CD8-positive, alpha-beta T cell (primary cell): ENCODE measurements at places on chromosomes 5 and 9.

DNA sequence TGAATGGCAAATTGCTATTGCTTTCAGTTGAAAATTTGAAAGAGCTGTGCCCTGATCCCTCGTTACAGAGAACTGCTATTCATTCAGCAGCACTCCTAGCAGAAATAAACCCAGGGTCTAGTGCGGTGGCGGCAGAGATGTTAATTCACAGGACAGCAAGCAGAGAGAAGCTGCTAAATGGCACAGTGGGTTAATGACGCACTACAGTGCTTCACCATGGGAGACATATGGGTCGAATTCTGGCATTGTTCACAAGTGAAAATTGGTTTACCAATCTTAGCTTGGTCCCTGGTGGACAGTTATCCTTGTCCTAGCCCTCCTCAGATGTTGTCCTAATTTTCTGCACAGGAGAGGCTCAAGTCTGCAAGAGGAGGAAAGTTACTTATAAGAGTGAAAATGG is 807.4 kb downstream of the TLE1 start:
- DNase-seq: no peak

DNA sequence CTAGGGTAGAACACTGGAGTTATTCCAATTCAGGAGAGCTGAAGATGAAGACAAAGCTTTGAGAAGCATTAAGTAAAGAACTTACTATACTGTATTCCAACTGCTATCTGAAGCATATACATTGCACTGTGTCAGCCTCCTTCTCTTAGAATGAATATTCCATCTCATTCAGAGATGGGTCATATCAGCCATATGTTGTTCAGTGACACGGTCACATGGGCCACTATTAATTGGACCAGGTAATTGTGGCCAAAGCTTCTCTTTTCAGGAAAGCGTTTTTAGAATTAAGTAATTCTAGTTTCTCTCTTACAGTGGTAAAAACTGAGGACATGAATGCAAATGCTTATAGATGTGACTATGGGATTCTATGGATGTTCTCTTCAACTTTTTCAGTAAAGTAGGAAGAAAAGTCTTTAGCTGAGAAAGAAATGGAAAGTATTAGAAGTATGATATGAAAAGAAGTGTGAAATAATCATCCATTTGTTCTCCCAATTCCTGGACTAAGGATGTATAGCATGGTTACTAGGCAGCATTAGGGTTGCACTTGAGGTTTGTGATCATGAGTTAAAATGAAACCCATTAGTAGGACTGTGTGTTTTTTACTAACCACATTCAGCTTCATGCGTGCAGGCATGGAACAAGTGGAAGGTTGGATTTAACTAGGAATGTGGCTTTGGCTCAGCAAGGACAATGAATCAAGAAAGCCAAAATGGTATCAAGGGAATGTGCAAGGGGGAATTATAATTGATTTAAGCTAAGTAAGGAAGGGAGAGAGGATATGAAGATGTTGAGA is 40.9 kb downstream of the CETN3 start:
- no peak for DNase-seq

GRCh38 chr9:101893661-101894646 is 155.5 kb upstream of the GRIN3A start:
- no peak for DNase-seq

DNA sequence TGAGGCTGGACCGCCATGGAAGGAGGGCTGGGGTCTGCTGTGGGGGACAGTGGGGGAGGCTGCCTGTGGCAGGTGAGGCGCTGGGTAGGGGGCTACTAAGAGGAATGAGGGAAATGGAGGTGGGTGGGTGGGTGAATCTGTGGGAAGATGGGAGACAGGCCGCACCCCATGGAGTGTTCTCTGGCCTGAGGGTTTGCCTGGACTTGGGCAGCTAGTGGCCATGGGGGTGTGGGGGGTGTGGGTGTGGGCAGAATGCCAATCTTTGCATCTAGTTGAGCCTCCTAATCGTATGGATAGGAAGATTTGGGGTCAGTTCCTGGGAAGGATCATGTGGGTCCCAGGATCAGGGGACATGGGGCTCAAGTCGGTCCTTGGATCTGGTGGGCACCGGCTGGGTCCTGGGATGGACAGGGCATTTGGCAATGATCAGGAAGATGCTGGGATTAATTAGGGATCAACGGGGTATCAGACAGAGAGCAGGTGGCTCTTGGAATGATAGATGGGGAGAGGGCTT is 518 bp downstream of the ZDHHC12 start:
- no peak for DNase-seq

GRCh38 chr5:148808864-148809642 is 17.4 kb upstream of the ADRB2 start:
- DNase-seq: no peak

- DNase-seq: no peak
Observed at GRCh38 chr5:905139-905642, 12.5 kb downstream of the TRIP13 start.

- DNase-seq: no peak
Observed at GRCh38 chr5:123365156-123365555, 58.0 kb downstream of the CEP120 start.

DNA sequence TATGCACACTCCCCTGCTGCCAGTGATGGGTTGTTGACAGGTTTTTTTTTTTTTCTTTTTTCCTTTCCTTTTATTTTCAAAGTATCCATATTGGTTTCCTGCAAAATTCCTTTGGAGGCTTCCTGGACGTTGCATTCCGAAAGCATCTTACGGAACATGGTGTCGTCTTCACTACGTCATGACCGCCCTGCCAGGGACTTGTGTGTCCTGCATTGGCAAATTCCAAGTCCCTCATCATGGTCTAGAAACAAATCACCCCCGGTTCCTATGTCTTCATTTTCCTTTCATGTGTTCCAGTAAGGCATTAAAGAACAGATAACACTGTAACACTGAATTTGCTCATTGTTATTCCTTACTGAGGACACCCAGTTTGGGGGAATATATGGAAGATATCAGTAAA is 35.0 kb upstream of the ADAMTSL1 start:
- no peak for DNase-seq

- no peak for DNase-seq
Observed at GRCh38 chr5:170228762-170229435, 3.9 kb upstream of the C5orf58 start.

GRCh38 chr9:136880651-136881050 is 5.7 kb upstream of the TRAF2 start:
- no peak for DNase-seq

GRCh38 chr9:132408521-132408920 is 1.5 kb upstream of the CFAP77 start:
- DNase-seq: no peak

DNA sequence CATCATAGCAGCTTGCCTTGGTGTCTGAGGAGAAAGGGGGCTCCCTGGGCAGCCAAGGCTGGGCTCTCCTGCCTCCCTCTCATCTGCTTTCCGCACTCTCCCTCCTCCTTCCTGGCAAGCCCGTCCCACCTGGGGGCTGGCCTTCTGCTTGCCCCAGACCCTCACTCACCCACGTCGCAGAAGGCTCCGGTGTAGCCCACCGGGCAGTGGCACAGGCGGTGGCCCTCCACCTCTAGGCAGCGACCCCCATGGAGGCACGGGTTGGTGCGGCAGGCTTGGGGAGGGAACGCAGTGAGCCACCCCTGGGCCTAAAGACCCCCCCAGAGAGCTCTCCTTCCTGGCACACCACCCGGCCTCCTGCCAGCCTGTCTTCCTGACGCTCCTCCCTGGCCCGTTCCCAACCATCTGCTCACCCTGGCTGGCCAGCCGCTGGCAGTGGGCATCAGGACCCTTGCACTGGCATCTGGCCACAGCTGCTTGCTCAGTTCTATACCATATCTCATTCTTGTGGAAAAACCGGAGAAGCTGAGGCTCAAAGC is 4.2 kb upstream of the PFN3 start:
- no peak for DNase-seq

- DNase-seq: no peak
Observed at GRCh38 chr9:16319646-16320045, 550.8 kb downstream of the BNC2 start.

GRCh38 chr9:131482343-131483006 is 20.2 kb upstream of the POMT1 start:
- DNase-seq: no peak

- DNase-seq: no peak
Observed at GRCh38 chr9:127122176-127123063, at the start of gene ANGPTL2. Gene ANGPTL2, minus strand, starts transcription at chr9:127122635. Its CDS starts 13,904 bp downstream, at chr9:127108731.

GRCh38 chr9:124300312-124300711 is 42.6 kb downstream of the NEK6 start:
- DNase-seq: no peak

DNA sequence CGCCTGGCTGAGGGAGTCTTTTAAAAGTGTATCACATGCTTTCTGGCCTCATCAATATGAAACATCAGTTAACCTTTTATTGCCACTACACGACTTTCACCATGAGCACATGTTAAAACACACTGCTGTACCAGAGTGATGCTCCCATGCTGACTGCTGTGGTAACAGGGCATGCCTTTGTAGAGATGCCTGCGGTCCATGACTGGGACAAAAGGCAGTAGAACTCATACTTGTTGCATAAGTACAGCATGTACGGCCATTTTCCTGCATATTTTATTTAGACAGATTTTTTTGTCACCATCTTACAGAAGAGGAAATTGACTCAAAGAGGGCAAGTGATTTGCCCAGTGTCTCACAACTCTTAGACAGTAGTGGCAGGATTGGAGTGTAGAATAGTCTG is 105.7 kb upstream of the ADAMTSL1 start:
- DNase-seq: no peak

DNA sequence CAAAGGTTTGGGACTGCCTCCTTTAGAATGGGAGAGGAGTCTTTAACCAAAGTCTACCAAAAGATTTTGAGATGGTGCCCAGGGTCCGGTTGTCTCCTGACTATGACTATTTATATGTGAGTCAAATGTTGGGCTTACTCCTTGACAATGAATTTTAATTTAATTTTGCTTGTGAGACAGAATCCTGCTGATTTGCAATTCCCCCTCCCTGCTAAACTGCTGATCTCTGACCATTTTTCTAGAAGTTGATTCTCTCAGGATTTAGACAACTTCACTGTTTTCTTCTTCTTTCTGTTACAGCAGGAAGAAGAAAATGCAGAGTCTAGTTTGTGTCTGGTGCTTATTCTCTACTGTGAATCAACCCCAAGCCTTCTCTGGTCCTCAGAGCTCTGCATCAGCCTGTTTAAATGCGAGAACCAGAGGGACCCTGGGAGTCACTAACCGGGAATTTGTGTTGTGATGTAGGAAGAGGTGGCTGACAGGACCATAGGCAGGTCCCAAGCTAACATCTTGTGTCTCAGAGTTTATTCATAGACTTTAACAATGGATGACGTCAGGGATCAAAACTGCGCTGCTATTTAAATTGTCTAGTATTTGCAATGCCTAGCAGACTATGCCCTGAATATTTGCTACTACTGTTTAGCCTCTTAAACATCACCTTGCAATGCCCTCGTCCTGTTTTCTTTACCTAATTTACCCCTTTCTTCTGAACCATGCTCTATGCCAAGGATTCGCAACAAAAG is 124.0 kb upstream of the TAF11L2 start:
- DNase-seq: no peak

DNA sequence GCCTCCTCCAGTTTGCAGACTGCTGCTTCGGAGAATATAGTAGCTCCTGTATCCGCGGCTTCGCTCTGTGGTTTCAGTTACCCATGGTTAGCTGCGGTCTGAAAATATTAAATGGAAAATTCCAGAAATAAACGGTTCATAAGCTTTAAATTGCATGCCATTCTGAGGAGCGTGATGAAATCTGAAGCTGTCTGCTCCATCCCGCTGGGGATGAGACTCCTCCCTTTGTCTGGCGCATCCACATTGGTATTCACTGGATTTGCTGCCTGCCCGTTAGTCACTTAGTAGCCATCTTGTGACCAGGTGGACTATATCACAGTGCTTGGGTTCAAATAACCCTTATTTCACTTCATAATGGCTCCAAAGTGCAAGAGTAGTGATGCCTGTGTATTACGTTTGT is 36.3 kb downstream of the MSX2 start:
- DNase-seq: no peak

DNA sequence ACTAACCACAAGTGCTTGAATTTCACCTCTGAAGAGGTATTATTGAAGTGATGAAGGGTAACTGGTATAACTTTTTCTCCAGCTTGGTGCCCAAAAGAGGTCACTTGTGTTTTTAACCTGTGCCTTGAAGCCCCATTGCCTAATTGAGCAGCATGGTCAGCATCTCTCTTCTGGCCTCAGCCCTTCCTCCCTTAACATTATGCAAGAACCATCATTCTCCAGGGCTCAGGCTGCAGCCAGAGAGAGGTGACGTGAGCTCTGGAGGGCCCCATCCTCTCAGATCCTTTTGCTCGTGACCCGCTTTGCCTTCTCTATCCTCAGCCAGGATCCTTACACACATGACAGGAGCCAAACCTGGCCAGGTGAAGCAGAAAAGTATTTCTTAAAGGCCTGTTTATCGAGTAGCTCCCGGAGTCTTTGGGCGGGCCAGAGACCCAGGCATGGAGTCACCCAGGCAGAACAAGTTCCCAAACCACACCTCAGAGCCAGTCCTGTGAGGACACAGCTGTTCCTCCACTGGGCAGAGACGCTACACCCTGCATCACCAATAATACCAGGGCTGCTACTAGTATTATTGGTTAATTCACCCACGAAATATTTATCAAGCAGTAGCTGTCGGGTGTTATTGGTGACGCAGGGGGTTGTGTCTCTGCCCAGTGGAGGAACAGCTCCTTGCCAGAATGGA is 29.6 kb upstream of the BOD1 start:
- no peak for DNase-seq

DNA sequence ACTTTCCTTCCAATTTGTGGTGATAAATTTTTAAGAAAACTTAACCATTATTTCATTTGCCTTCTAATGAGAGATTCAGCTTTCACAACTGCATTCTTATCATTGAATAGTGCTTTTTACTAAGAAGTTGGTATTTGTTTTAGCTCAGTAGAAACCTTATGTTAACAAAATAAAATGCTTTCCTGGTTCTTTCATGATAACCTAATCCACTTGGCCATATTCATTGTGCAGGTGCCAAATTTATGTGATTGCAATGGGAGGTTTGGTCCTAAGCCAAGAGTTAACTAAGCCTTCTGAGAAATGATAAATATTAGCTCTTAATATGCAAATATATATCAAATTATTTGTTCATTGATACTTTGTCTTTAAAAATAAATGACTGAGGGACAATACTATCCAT is 141.1 kb upstream of the TLE4 start:
- DNase-seq: no peak
